ENCODE measurements at places on chromosomes 2 and 18.

DNA sequence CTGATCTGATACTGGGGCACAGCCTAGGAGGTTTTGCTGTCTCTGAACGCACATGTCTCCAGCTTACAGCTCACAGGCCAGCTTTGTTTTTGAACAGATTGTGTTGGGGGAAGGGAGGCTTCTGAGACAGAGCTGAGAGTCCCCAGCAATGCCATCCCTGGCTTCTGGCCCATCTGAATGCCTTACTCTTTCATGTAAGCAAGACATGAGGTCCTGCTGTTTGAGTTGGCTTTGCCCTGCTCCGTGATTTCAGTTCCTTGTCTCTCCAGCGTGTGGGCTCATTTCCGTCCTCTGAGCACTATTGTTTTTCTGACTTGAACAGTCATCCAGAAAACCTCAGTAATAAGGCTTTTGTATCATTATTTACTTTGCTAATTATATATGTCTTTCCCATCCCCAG is 194.9 kb upstream of the TNP1 start:
- no peak for DNase-seq

- no peak for DNase-seq
These were observed 135.2 kb upstream of the NFATC1 start for GRCh38 chr18:79260510-79260909.

- no peak for DNase-seq
These were observed 153.0 kb downstream of the ZFP36L2 start for GRCh38 chr2:43073401-43073825.

GRCh38 chr2:73651591-73652230 is 9.5 kb upstream of the NAT8 start:
- no peak for DNase-seq

- no peak for DNase-seq
These were observed 892.5 kb upstream of the LRRTM1 start for GRCh38 chr2:81196933-81197628.

- no peak for DNase-seq
These were observed 33.6 kb upstream of the MGAT4A start for GRCh38 chr2:98764499-98764898.

DNA sequence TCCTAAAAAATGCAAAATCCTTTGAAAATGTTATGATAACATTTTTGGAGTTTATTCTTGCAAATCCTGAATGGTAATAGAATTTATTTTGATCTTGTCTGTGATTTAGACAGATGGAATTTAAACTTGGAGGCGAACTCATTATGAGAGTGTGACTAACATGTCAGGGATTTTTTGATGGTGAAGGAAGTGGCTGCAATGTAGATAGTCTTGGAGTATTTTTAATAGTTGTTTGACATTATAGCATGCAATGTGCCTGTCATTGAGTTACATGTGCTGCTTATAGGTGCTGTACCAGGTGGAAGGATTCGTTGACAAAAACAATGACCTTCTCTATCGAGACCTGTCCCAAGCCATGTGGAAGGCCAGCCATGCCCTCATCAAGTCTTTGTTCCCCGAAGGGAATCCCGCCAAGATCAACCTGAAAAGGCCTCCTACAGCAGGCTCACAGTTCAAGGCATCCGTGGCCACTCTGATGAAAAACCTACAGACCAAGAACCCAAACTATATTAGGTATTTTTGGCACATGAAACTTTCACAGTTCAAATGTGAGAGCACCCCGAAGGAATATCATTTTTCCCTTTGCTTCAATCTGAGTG is 141.8 kb downstream of the MYO1B start:
- no peak for DNase-seq

GRCh38 chr2:110113961-110114591 is 1.5 kb downstream of the MALL start:
- no peak for DNase-seq

DNA sequence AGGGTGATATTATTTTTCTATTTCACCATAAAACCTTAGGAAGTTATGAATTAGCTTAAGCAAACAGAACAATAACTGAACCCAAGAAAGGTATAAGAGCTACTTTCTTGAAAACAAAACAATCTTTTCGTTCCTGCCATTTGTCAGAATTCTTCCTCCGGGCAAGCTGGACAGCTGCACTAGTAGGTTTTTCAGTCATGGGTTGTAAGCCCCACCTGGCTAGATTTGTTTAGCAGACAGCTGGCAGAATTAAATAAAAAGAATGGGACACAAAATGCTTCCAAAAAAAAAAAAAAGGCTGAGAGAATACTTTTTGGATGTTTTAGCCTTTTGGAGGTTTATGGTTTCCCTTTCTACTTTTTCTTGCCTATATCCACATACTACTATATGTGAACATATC is 694.1 kb downstream of the ARHGAP15 start:
- DNase-seq: no peak

GRCh38 chr2:177207101-177207500 is 5.5 kb upstream of the HNRNPA3 start:
- no peak for DNase-seq
